ENCODE measurements at places on chromosomes 7 and 10. TPM values are rescaled to one million over a fixed set of nuclear protein-coding genes. Genes with fewer than 3 reads are reported as not detected.

- no peaks in the 10 kb centered on the region for H3K4me1 ChIP-seq
- no peaks in the 10 kb centered on the region for H3K36me3 ChIP-seq
- no peak for DNase-seq
- H3K27ac ChIP-seq = no peak overlapping the region
Measured at GRCh38 chr7:155829796-155830470, 17.7 kb upstream of the SHH start.

- no peak for DNase-seq
- H3K27ac ChIP-seq = no peak overlapping the region
- H3K36me3 ChIP-seq = no peaks in the 10 kb centered on the region
- H3K4me3 ChIP-seq = no peak overlapping the region
Measured at GRCh38 chr10:12394241-12395033, 45.1 kb downstream of the CAMK1D start.

DNA sequence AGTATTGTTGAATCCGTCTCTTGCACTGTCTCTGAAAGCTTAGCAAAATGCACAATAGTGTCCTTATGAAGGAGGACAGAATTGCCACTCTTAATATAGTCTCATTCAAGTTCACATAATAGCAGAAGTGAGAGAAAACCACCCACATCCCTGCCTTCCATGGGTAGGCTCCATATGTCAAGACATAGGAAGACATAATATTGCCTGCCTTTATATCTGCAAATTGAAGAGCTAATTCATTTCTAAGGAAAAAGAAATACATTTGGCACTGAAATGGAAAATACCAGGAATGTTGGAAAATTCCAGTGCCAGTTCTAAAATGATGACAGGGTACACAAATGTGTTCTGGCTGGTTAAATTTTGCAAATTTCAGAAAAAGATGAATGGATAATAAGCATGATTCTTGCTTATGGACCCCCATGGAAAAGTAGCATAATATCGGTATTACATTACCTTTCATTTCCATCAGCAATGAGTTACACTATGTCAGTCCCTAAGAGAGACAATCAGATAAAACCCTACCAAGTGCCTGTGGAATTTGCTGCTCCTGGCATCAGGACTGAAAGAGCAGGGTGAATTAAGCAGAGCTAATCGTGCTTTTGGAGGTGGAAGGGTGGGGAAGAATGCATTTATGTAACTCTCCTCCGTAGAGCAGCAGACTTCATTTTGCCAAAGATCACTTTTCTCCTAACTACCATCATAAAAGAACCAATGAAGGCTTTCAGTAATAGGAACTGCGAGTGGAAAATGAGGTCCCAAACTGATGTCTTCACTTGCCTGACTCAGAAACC, 312.6 kb downstream of the FGFR2 start:
- no peaks in the 10 kb centered on the region for H3K36me3 ChIP-seq
- no peak overlapping the region for H3K4me3 ChIP-seq
- H3K27me3 ChIP-seq = no peaks in the 10 kb centered on the region
- H3K4me1 ChIP-seq = no peaks in the 10 kb centered on the region

Gene ZNF248
- 10.3 TPM for total RNA-seq
